ENCODE measurements at places on chromosomes 4 and X. TPM values are rescaled to one million over a fixed set of nuclear protein-coding genes. Genes with fewer than 3 reads are reported as not detected.
A peak's percentile ranks its signal among the peaks of the same experiment; 100 is the strongest.

DNA sequence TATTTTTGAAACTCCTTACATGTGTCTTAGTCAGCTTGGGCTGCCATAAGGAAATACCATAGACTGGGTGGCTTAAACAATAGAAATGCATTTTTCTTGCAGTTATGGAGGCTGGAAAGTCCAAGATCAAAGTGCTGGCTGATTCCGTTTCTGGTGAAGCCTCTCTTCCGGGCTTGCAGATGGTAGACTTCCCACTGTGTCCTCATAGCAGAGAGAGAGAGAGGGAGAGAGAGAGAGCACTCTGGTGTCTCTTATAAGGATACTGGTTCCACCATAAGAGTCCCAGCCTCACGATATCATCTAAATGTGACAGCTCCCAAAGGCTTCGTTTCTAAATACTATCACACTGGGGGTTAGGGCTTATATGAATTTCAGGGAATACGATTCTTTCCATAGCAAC is 39.7 kb downstream of the ENPEP start:
- DNase-seq = no peak

DNA sequence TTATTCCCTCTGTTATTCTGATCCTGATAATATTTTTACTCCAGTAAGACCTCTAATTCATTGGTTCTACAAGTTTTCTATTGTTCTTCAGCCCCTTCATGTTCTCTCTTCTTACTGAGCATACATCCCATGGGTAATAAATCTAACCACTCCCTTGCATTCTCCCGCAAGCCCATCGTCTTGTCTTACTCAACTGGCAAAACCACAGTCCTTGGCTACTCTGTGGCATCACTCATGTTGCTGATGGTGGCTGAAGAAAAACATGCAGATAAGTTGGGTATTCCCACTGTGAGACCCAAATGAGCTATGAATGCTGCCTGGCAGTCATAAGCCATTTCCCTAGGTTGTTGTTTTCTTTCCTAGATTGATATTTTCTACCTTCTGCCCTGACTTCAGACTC is 402.2 kb upstream of the AADAT start:
- no peak for DNase-seq

DNA sequence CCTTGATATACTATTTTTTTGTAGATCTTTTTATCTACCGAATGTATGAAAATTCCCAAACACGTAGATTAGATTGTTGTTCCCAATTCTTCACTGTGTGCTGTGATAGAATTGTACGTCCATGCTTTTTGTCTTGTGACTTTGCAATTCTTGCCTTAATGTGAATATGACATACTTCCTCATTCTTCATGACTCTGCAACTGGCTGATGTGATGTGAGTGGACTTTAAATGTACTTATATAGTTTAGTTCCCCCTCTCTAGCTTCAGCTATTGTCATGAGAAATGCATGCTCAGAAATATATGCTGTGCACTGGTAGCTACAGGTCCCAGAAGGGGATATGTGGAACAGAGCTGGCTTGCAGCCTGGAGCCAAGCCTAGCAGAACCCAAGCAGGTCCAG is 89.4 kb downstream of the FTHL17 start:
- no peak for DNase-seq

DNA sequence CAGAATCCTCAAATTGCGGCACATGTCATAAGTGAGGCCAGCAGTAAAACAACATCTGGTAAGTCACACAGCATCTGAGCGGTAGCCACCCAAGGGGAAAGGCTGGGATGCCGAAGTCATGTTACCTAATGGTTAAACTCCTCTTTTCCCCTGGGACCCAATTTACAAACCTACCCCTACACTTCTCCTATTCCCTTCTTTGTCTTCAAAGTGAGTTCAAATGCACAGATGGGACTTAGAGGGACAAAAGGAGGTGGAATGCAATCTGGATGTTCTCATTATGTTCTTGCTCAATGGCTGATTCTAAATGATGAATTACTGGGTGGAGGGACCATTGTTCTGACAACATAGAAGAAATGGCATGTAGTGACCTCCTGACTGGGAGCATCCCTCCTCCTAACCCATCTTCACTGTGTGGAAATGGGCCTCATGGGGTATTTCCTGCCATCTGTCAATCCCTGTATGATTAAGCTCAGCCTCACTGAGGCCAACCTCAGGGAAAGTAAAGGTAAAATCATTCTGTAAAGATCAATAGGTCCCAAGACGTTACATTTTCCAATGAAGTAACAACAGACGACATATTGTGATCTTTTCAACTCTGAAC is 8.5 kb downstream of the CD40LG start:
- DNase-seq = no peak

- DNase-seq = no peak
Measured at GRCh38 chr4:76153356-76153755, 5.2 kb upstream of the NUP54 start.

DNA sequence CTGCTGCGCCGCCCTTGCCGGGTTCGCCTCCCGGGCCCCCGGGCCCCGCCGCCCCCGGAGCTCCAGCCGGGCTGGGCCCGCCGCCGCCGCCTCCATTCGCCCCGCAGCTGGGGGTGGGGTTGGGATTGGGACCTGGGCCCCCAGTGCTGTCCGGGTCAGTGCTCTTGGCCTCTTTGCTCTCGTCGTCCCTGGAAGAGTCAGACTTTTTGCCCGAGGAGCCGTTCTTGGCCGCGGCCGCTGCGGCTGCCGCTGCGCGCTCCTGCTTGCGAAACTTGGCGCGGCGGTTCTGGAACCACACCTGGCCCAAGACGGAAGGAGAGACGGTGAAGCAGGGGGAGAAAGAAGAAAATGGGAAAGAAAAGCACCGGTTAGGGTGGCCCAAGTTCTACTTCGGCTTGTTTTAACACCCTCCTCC is 2.5 kb downstream of the PHOX2B start:
- no peak for DNase-seq

GRCh38 chr4:75122424-75123014 is 189.6 kb downstream of the PARM1 start:
- no peak for DNase-seq

- no peak for DNase-seq
Measured at GRCh38 chr4:54683616-54684346, 26.0 kb downstream of the KIT start.

GRCh38 chr4:949656-950055 is 17.4 kb downstream of the TMEM175 start:
- no peak for DNase-seq

UGT8 gene
- polyA plus RNA-seq = 0.93 TPM

MBNL3 gene
- polyA plus RNA-seq = 6.9 TPM

- no peak for DNase-seq
Measured at GRCh38 chr4:112282860-112283667, 2.6 kb downstream of the TIFA start.

GRCh38 chr4:119587796-119588195 is 40.8 kb downstream of the PDE5A start:
- DNase-seq = no peak

GRCh38 chrX:134552351-134552750 is 92.4 kb downstream of the HPRT1 start:
- no peak for DNase-seq

SSX2 gene
- polyA plus RNA-seq = not detected

- no peak for DNase-seq
Measured at GRCh38 chr4:70958681-70959080, 34.8 kb upstream of the DCK start.

DNA sequence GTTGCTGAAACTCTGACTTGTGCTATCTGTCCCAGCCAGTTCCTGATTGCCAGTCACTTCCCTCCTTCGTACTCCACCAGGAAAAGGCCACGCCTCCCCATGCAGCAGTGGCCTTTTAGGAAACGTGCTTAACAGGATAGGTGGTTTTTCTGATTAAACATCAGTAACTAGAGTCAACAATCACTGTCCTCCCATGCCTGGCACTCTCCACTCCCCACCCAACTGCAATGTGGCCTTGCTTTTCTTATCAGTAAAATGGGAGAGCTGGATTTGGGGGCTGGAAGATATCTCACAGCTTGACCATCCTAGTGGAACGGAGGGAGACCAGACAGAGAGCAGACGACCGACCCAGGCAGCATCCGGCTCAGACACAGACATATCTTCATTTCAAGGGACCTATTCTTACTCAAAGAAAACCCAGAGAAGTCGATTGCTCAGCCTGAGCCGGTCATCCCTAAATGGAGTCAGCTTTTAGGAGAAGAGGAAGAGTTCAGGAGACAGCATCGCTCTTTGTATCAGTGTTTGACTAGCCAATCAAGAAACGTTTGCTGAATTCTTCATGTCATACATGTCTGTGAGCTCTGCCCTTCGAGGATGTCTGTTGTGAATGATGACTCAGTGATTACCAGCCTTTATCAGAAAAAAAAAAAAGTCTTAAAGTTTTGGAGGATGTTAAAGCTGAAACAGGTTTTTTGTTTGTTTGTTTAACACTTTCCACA is 12.7 kb upstream of the UBA6 start:
- peak; percentile 52 for DNase-seq

DNA sequence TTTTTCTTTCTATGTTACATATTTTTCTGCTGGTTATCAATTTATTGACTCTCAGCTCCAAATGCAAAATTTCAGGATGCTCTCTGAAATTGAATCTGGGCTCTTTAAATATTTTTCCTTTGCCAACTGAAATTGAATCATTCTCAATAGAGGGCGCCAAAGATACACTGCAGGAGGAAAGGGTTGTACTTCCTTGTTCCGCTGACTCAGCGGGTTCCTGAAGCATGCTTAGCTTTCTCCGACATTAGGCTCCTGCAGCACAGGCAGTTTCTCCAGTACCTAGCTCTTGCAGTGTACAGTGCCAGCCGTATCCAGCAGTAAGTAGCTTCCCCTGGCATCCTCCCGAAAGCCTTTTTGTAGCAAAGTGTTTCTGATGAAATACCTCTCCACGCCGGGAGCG is 28.8 kb upstream of the CFAP47 start:
- no peak for DNase-seq

C4orf51 gene
- not detected for polyA plus RNA-seq

Measured in keratinocyte (primary cell).